ENCODE measurements at places on chromosomes 2 and 18. TPM values are rescaled to one million over a fixed set of nuclear protein-coding genes. Genes with fewer than 3 reads are reported as not detected.

DNA sequence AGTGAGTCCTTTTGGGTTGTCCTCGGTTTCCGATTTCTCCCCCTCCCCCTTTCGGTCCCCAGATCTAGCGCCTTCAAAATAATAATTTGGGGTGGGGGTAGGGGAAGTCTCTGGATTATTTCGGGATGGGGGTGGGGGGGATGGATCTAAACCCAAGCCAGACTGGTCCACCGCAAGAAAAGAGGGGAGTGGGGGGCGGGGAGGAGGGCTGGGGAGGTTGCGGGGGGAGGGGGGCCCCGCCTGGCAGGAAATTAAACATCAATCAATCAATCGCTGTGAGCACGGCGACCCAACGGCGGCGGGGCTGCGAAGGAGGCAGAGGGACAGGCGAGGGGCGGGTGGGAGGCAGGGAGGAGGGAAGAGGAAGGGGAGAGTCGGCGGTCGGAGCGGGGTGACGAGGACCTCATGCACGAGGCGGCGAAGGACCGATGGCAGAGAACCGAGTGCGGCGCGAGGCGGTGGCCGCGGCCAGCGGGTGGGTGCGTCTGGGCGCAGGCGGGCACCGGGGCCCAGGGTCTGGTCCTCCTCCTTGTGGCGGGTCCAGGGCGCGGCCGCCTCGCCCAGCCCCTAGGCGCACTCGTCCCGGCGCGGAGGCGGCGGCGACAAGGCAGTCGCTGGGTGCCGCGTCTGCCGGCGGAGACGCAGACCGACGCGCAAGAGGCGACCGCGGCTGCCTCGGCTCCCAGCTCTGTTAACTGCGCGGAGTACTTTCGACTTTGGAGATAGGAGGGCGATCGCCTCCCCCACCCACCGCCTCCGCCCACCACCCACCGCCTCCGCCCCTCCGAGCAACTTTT, 468 bp upstream of the SATB2 start:
- DNase-seq = peak; percentile 80

GRCh38 chr2:46781468-46782189, 134.0 kb downstream of the MCFD2 start:
- DNase-seq = no peak

DNA sequence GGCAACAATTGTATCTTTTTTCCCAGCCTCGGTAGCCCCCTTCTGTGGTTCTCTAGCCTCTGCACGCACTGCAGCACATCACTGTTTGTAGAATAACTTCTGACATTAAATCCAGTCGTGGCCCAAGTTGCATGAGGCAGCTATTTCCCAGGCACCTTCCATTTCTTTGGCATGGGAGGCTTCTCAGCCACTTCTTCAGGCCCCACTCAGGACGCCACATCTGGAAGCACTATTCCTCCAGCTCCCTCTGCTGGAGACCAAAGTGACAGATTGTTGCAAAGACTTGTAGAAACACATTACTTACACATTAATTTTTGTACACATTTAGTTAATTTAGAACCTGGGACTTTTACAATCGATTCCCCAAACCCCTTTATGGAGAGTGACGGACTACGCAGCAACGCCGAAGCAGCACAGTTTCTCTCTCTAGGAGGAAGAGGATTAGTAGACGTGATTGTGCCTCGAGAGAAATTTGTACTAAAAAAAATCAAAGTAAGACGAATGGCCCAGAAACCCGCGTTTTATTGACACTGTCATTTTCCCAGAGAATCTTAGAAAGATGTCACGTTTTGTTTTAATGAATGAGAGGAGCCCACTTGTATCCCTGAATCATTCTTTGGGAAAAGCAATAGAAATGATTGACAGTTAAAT, 57.8 kb upstream of the RGPD5 start:
- DNase-seq = no peak

DNA sequence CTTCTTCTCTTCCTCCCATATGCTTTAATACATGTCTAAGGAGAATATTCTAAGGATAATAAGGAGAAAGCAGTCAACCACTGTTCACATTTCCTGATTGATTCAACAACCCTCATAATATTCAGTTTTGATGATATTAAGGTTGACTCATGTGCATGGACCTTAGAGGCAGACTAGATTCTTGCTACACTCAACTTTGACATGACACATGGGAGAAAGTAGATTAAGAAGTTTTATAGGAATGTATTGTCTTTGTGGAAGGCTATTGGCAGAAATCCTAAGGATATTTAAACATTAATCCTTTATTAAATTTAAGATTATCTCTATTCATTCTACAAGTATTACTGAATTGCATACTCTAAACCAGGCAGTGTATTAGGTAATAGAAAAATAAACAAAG, 309.1 kb upstream of the CYRIA start:
- DNase-seq = no peak

GRCh38 chr2:225137971-225138370, 95.7 kb upstream of the DOCK10 start:
- no peak for DNase-seq

- DNase-seq = no peak
Observed at GRCh38 chr2:10891390-10891789, 20.3 kb upstream of the KCNF1 start.

GRCh38 chr18:35110059-35110458, 68.8 kb downstream of the MAPRE2 start:
- no peak for DNase-seq

- DNase-seq = no peak
Observed at GRCh38 chr2:120523766-120524165, 177.8 kb downstream of the INHBB start.

- no peak for DNase-seq
Observed at GRCh38 chr2:94986392-94986963, 39.0 kb upstream of the MAL start.

GRCh38 chr2:78132391-78133370, 610.5 kb upstream of the LRRTM4 start:
- no peak for DNase-seq

DNA sequence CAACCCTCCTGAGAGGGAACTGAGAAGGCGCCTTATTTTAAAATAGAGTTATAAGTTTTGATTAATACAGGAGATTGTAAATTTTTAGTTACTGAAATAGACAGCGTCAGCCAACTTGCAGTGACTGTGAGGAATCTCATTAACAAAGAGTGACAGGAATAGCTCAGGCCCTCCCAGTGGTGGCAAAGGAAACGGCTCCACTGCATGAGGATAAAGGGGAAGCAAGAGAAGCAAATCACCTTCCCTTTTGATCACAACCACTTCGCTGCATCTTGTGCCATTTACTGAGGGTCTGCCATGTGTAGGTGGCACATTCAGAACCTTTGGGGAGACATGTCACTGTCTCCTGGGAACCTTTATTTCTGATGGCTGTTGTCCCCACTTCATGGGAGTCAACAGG, 612.4 kb upstream of the RAB6C start:
- no peak for DNase-seq

DNA sequence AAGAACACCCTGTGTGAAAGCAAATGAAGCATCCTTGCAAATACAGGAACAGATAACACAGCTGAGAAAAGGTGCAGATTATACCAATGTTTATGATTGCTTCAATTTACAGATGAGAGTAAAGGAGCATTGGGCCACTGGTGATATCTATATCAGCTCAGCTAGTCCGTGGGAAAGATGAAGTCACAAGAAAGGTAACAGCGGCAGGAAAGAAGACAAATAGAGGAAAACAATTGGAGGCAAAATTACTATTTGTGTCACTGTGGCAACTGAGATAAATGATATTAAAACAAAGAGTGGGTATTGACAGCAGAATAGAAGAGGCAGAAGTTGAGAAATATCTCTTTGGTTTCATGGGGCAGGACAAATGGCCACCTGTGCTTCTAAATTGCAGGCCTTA, 121.2 kb upstream of the CAVIN2 start:
- no peak for DNase-seq

DNA sequence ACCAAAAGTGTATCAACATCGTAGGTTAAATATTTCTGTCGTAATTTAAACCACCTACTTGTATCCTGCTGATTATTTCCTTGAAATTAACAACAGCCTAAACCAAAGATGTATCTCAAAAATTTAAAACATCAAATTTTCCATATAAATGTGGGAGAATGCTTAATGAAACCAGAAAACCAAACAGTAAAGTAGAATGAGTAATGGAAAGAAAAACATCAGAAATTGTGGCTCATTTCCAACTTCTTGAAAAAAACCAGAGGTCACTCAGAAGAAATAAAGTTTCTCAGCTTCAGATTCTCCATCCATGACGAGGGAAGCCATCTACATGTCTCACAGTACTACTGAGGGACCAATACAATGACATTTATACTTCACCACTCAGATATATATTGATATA, 296.5 kb downstream of the NOL4 start:
- no peak for DNase-seq

GRCh38 chr2:67076239-67076624, 320.9 kb upstream of the ETAA1 start:
- DNase-seq = peak; percentile 66

DNA sequence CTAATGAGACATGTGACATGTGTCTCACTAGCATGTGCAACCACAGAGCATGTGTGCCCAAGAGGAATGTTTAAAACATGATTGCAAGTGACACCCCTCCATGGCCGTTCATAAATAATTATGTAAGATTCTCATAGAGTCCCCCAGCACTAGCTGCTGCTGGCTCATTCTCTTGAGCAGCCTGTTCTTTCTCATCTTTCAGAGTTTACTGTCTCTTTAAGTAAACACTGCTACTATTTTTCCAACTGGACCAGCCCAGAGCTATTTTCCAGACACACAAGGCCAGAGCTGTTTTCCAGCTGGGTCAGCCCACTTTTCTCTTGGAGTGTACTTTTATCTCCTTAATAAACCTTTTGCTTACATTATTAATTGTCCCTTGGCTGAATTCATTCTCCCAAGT, 326.8 kb upstream of the DLGAP1 start:
- DNase-seq = no peak

GRCh38 chr2:186044761-186045160, 306.2 kb downstream of the FSIP2 start:
- DNase-seq = no peak

DNA sequence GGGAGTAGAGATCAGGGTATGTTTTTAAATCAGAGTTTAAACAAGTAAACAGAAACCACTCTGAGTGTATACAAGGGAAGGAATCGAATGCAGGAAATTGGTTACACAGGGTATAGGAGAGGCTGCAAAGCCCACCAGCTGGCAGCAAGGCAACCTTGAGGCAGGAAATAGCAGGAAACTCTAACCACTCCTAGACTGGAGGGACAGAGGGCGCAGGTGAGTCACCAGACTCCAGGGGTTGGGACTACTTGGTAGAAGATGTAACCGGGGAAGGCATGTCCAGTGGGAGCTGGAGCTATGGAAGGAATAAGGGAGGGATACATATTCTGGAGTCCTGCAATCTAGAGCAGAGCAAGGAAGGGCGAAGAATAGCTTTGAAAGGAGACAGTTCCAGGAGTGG, 152.3 kb downstream of the MEIS1 start:
- DNase-seq = no peak

GRCh38 chr2:218823196-218823855, 8.3 kb downstream of the PRKAG3 start:
- no peak for DNase-seq

- DNase-seq = no peak
Observed at GRCh38 chr2:88159481-88159880, 10.7 kb upstream of the THNSL2 start.

DNA sequence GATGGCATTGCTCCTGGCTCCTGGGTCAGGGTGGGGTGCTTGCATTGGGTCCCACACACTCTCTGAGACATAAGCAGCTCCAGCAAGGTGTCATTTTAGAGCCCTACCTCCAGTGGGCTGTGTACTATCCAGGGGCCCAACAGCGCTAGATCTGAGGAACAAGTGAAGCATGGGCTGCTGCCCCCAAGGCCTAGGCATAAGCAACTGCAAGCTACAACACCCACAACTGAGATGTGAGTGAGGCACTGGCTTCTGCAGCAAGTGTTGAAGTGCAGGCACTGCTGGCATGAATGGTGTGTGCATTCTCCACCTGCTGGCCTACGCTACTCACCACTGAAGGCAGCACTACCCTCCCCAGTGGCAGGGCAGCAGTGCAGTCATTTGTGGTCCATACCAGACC, 81.0 kb upstream of the STK39 start:
- DNase-seq = no peak

DNA sequence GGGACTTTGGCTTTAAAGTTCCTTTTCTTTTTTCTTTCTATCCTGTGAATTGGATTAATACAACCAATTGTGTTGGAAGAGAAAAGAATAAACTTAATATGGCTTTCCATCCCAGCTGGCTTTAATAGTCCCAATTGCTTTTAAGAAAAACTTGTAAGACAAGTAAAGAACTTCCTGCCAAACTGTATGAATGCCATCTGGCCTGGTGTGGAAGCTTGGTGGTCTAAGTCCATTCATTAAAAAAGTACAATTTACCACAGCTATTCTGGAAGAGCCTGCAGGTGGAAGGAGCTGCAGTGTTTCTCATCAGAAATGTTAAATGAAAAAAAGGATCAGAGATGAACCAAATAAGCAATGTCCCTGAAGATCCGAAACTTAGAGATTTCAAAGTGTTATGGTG, 103.9 kb downstream of the KLHL14 start:
- DNase-seq = no peak

DNA sequence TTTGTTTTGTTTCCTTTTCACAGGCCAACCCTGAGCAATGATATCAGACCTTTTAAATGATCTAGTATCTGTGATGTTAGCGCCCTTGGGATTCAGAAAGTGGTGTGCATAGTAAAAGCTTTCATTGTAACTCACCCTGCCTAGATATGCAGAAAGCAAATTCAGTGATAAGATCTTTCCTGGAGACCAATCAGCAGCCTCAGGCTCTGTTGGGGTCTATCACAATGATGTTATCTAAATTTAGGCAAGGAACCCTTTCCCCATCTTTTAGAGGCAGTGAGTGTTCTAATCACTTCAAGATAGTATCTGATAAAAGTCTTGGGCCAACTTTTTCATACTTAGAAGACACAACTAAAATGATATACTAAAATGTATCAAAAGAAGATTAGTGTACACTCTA, 23.6 kb upstream of the PNO1 start:
- DNase-seq = no peak

RTN4 gene
- total RNA-seq = 214 TPM

ALPP gene
- total RNA-seq = not detected

CNRIP1 gene
- 28.2 TPM for total RNA-seq

ZNF521 gene
- total RNA-seq = 17.4 TPM

C2orf80 gene
- total RNA-seq = not detected

FZD7 gene
- 51.5 TPM for total RNA-seq

CPLX4 gene
- total RNA-seq = not detected

NYAP2 gene
- total RNA-seq = 0.26 TPM

NPPC gene
- total RNA-seq = not detected

GFPT1 gene
- 25.3 TPM for total RNA-seq

BOK gene
- total RNA-seq = 86.0 TPM

SCN9A gene
- 7.8 TPM for total RNA-seq

MXD1 gene
- 21.2 TPM for total RNA-seq

CFAP65 gene
- not detected for total RNA-seq

SOX11 gene
- 0.29 TPM for total RNA-seq

UGT1A4 gene
- not detected for total RNA-seq

CROCC2 gene
- not detected for total RNA-seq

CD207 gene
- total RNA-seq = 1.7 TPM

RND3 gene
- 39.6 TPM for total RNA-seq

DSG2 gene
- 1.2 TPM for total RNA-seq

FOXD4L1 gene
- not detected for total RNA-seq

UPP2 gene
- not detected for total RNA-seq

Data from esophagus muscularis mucosa (tissue), 4 donors.